ENCODE measurements at places on chromosomes 11 and 22. TPM values are rescaled to one million over a fixed set of nuclear protein-coding genes. Genes with fewer than 3 reads are reported as not detected.
A peak's percentile ranks its signal among the peaks of the same experiment; 100 is the strongest.

- DNase-seq: no peak
These were observed 107.1 kb upstream of the DDI1 start for GRCh38 chr11:103929170-103929903.

DNA sequence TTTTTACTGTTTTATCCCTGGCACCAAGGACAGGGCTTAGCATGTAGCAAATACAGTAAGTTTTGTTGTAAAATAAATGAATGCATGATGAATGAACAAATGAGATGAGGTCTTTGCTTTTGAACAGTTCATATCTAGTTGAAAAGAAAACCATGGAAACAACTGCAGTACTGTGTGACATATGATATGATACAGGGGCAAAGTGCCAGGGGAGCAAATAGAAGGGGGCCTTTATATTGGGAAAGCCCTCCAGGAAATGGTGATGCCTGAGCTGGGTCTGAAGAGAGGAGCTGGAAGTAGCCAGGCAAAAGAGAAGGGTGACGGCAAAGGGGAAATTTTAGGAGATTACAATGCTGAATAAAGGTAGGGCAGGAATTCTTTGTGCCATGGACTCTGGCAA lies 63.8 kb upstream of the UCP3 start:
- DNase-seq: no peak

The PVALB gene
- not detected for total RNA-seq

The MARK2 gene
- total RNA-seq: 32.5 TPM

The PATE4 gene
- total RNA-seq: not detected

The TTLL1 gene
- total RNA-seq: 3.0 TPM

DNA sequence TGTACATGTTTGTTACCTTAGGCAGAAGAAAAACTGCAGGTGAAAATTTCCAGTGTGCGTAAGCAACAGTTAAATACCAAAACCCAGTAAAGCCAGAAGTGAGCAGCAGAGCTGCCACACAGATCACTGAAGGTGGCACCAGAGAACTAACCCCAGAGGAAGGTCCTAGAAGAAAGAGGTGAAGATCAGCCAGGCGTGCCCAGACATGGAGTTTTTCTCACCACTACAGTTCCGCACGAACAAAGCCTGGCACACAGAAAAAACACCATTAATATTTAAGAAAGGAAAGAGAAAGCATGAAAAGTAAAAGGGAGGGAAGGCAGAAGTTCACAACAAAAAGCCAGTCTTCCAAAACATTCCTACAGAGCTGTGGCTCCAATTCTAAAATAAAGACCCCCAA lies 60.7 kb downstream of the STK33 start:
- no peak for DNase-seq

DNA sequence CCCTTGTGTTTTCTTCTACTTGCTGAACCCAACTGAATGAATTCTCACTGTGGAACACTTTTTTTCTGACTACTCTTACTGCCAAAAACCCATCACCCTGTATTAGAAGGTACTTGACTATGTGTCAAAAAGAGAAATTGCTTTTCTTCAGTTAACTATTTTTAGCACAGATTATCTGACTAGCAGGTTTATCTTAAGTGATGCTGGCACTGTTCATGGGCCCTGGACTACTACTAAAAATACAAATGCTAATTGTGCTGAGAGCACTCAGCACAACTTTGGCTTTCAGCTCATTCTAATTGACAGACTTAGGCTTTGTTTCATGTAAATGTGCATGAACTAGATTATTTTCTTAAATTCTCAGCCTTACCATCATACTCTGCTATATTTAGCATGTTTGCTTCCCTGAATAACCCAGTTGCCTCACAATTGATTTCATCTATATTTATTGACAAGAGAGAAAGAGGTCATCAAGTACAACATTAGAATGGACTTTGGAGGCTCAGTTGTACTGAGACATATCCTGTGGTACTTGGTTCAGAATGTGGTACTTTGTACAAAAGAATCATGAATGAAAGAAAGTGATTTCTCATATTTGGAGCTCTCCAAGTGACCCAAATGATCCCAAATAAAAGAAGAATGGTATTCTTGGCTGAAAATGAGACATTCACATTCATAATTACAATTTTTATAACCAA lies 478.3 kb downstream of the KCNA4 start:
- DNase-seq: no peak

DNA sequence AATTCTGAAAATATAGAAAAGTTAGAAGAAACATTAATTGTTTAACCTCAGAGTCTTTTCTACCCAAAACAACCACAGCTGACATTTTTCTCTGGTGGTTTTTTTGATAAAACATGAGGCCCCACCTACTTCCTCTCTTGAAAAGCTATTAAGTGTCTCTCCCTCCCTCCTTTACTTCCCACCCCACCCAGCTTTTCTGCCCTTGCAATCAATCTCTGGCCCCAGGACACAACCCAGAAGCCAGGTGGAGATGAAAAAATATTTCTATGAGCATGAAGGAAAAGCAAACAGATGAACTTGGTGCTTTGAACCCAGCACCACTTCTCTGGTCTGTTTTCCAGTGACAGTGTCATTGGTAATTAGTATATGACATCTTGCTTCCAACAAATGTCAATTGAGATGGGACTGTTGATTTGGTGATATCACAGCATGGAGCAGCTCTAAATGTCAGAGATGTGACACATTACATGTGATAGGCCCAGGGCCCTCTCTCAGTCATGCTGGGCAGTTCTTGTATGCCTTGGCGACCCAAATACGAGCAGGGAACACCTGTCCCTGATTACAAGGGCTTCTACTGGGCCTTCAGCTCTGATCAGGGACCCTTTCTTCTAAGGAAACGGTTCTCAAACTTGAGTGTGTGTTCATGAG lies 23.9 kb upstream of the TMPRSS13 start:
- DNase-seq: no peak

The HBB gene
- 2,087 TPM for total RNA-seq

The MICALL1 gene
- total RNA-seq: 39.3 TPM

The ALKBH3 gene
- 24.5 TPM for total RNA-seq

DNA sequence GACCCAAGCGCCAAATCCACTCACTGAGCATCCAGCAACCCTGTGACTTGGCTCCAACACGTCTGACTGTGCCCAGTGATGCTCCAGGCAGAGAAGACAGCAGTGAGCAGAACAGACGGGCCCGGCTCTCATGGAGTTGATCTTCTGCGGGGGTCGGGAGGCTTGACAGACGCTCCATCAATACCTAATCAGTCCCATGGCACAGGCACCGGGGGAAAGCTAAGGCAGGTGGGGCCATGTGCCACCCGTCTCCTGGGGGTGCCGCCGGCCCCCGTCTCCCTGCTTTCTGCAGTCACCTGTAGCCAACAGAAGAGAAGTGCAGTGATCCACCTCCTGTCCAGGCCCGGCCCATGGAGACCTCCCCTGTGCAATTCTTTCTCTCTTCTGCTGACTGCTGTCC lies 47.5 kb downstream of the LINC01488 start:
- DNase-seq: no peak

DNA sequence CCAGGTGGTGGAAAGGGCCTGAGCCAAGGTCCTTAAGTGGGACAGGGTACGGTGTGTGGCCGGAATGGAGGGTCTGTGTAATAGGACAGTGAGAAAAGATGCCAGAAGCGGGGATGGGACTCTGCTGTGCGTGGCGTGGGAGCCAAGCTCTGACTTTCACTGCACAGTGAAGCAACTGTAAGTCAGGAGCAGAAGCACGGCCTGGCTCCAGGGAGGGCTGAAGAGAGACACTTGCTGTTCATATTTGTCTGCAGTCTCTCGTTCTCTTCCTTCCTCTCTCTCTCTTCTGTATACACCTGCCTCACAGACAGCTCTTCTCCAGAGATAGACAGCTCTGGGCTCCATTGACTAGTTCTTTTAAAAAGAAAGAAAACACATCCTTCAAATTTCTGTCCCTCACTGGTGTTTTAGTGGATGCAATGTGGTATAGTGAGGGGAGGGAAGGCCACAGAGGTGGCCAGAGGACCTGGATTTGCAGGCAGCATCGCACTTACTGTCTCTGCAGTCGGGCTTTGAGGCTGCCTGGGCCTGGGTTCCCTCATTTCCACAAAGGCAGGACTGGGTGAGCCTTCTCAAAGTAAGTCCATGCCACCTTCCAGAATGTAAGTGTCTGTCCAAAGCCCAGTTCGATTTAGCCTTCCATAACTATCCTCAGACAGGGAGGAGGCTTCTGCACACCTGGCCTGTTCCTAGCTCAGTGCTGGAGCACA lies 2.1 kb downstream of the IL17RA start:
- no peak for DNase-seq

DNA sequence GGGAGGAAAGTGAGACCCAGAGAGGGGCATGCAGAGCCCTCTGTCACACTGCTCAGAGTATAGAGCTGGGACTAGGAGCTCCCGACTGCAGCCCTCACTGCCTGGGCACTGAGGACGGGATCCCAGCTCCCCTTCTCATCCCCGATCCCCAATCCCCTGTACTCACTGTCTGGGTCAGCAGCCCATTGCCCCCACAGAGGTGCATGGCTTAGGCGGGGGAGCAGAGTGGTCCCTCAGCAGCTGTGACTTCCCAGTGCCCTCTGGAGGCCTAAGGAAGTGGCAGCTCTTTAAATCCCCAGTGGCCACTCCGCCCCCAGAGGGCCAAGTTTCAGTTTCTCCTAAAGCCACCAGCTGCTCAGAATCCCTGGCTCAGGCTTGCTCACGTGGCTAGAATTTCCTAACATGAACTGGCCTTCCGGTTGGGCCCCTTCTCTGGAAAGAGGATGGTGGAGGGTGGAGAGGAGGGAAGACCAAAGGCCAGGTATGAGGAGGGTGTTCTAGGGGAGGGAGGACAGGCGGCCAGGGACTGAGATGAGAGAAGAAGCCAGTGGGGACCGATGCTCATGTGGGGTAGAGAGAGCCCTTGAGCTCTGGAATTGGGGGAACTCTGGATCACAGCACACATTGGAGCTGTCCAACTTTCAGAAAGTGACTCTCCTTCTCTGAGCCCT lies at the start of gene BATF2:
BATF2 (minus strand) TSS at position 262 of the 671 bp plus-strand sequence; CDS start at position 205, 57 bp downstream.
- DNase-seq: peak; percentile 88
